ENCODE measurements at places on chromosomes 6 and 20.

DNA sequence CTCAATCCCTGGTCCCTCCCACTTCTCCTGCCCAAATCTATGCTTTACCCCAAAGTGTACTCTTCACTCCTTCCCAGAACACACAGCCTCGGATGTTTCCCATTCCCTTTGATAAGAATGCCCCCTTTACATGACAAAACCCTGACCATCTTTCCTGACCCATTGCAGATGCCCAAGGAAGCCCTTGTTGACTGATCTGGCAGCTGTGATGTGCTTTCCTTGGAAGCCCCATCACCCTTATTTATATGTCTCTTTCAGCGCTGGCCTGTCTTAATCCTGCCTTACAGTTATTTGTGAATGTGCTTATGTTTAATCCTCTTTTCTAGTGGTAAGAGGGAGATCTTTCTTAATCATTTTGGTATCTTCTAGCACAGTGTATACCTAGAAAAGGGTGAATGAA is 523.1 kb downstream of the CD83 start:
- no peak overlapping the region for H3K27ac ChIP-seq
- no peak for DNase-seq
- no peak overlapping the region for H3K4me3 ChIP-seq
- H3K27me3 ChIP-seq: no peaks in the 10 kb centered on the region
- peaks cover 12% of the 10 kb centered on the region for H3K4me1 ChIP-seq

GRCh38 chr20:25230166-25230831 is 17.6 kb upstream of the PYGB start:
- no peaks in the 10 kb centered on the region for H3K27me3 ChIP-seq
- no peaks in the 10 kb centered on the region for H3K36me3 ChIP-seq
- H3K4me3 ChIP-seq: no peak overlapping the region
- no peaks in the 10 kb centered on the region for H3K4me1 ChIP-seq
- no peak overlapping the region for H3K27ac ChIP-seq

DNA sequence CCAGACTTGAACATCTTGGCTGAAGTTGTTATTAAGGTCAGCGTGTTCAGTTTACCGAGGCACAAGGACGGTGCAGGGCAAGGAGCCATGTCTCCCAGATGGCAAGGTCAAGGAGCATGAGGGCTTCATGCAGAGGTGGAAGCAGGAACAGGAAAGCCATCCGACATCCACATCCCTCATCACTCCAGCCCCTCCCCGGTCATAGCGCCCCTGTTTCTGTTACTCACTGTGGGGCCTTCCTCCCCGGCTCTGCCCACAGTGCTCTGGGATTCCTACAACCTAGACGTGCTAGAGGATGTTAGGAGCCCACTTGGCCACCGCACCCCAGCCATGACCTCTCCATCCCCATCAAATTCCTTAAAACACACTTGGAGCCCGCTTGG is 146.7 kb downstream of the TTLL2 start:
- H3K36me3 ChIP-seq: no peaks in the 10 kb centered on the region
- no peak overlapping the region for H3K27ac ChIP-seq
- H3K27me3 ChIP-seq: no peaks in the 10 kb centered on the region
- no peak for DNase-seq

DNA sequence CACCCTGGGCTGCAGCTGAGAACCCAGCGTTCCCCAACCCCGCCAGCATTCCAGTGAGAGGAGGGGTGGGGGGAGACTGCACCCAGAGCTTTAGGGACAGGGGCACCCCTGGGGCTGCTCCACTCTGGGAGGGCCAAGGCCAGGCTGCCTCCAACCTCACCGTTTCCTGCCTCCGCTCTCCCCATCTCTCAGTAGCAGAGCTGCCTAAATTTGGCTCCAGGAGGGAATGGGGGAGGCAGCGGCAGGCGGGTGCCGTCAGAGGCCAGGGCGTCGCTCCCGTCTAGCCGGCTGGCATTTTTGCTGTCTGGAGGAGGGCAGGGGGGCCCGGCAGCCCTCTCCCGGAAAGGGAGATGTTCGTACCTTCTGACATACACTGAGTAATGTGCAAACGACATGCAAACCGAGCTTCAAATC is 46.6 kb downstream of the NOL4L start:
- H3K4me3 ChIP-seq: peak overlapping the region; percentile 30
- DNase-seq: peak; percentile 47
- peak overlapping the region; percentile 95 for H3K27ac ChIP-seq
- H3K4me1 ChIP-seq: peaks cover 84% of the 10 kb centered on the region
- H3K27me3 ChIP-seq: no peaks in the 10 kb centered on the region
- no peaks in the 10 kb centered on the region for H3K36me3 ChIP-seq

- no peak overlapping the region for H3K27ac ChIP-seq
- DNase-seq: no peak
- H3K36me3 ChIP-seq: no peaks in the 10 kb centered on the region
- H3K27me3 ChIP-seq: no peaks in the 10 kb centered on the region
Measured at GRCh38 chr20:5309971-5310370, 6.8 kb downstream of the PROKR2 start.

DNA sequence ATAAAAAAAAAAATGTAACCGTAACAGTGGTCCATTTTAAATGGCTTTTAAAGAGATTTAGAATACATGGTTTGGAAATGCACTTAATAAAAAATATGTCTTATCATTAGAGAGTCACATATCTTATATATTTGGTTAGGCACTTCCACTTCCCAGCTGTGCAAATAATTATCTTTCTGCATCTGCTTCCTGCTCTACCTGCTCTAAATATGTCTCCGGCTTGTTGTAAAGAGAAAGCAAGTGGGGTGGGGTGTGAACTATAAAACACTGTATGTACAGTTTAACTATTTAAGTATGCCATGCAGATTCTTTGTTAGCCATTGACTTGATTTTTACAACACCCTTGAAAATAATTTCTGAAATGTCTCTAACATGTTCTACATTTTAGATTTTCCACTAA is 106.3 kb downstream of the NKAIN2 start:
- no peak overlapping the region for H3K27ac ChIP-seq
- no peak overlapping the region for H3K4me3 ChIP-seq
- H3K27me3 ChIP-seq: no peaks in the 10 kb centered on the region
- no peaks in the 10 kb centered on the region for H3K36me3 ChIP-seq

DNA sequence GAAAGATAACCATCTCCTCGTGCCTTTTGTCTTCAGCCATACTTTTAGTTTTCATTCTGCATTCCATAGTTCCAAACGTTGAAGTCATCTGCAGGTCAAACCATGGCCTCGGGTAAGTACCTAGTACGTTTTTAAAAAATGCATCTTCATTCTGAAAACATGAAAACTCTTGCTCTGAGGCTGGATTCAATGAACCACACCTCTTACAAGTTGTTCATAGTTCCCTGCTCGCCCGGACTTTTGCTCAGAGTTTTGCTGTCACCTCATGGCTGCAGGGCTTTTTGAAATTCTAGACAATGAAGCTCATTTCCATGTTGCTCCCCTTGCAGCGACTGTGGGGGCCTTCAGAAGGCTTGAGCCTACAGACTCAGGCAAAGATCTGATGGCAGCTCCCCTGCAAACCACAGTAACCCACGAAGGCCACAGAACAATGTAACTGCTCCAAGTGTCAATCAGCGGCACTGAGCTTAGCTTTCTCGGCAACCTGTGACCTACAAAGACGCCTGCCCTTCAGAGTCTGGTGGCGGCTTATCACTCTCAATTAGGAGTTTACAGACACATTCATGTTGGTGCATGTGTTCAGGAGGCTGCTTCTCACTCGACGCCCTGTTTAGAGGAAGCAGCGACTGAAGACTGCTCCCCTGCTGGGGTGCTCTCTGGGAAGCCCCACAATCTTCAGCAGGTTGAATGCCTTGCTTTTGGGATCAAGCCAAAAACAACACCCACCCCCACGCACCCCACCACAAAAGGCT is 61.2 kb downstream of the FOXC1 start:
- H3K27ac ChIP-seq: no peak overlapping the region
- DNase-seq: no peak
- no peaks in the 10 kb centered on the region for H3K27me3 ChIP-seq

DNA sequence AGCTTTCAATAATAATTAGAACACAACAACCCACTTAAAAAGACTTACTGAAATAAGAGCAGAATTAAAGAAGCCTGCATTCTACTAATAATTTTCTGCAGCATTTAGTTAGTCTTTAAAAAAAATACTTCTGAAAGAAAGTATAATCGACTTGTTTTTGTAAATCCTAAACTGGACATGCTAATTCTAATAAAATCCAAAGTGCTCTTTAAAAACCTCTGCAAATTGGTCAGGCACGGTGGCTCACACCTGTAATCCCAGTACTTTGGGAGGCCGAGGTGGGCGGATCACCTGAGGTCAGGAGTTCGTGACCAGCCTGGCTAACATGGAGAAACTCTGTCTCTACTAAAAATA is 57.5 kb upstream of the ARMH2 start:
- DNase-seq: no peak
- peak overlapping the region; percentile 21 for H3K27ac ChIP-seq
- no peaks in the 10 kb centered on the region for H3K27me3 ChIP-seq
- H3K4me1 ChIP-seq: peaks cover 51% of the 10 kb centered on the region
- H3K4me3 ChIP-seq: no peak overlapping the region
- H3K36me3 ChIP-seq: peaks cover 77% of the 10 kb centered on the region

- peak overlapping the region; percentile 38 for H3K27ac ChIP-seq
- peaks cover 44% of the 10 kb centered on the region for H3K4me1 ChIP-seq
- H3K4me3 ChIP-seq: no peak overlapping the region
- H3K27me3 ChIP-seq: no peaks in the 10 kb centered on the region
- H3K36me3 ChIP-seq: peaks cover 5% of the 10 kb centered on the region
- no peak for DNase-seq
Measured at GRCh38 chr20:50513169-50514034, 3.2 kb downstream of the PTPN1 start.

- DNase-seq: no peak
- H3K4me3 ChIP-seq: no peak overlapping the region
- no peaks in the 10 kb centered on the region for H3K36me3 ChIP-seq
- no peaks in the 10 kb centered on the region for H3K4me1 ChIP-seq
- H3K27me3 ChIP-seq: no peaks in the 10 kb centered on the region
Measured at GRCh38 chr6:126117251-126117650, 130.9 kb downstream of the TRMT11 start.

DNA sequence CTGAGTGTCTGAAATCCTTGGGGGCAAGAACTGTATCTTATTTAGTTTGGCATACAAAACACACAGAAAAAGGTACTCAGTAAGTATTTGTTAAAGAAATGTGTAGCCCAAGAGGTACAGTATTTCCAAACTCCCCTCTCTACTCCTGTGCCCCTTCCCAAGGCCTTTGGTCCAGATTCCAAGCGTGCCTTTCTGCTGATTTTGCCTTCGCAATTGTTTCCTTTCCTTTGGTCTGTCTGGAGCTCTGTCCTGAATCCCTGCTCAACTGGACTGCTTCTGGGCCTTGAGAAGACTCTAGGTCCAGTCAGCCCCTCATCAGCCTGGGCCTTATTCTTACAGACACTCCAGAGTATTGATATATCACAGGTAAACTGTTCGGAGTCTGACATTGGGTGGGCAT is 122.2 kb upstream of the SYNCRIP start:
- no peak for DNase-seq
- no peak overlapping the region for H3K27ac ChIP-seq
- no peaks in the 10 kb centered on the region for H3K36me3 ChIP-seq
- no peaks in the 10 kb centered on the region for H3K4me1 ChIP-seq

GRCh38 chr6:158906926-158907325 is 87.8 kb upstream of the EZR start:
- DNase-seq: no peak
- H3K27me3 ChIP-seq: no peaks in the 10 kb centered on the region
- H3K4me1 ChIP-seq: peaks cover 20% of the 10 kb centered on the region

DNA sequence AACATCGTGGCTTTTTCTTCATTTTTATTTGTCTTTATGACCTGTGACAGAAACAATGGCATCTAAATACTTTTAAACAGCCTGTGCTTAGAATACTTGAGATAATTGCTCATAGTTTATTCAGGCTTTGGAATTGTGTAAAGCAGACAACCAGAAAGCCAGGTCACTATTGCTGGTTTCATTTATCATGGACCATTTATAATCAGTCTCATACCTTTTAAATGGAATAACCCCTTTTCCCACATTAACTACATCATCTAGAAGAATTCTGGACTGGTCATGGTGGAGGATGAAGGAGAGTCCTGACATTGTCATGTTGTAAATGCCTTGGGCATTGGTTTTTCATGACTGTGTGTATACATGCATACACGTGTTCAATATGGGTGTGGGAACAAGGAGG is 661.5 kb downstream of the EPM2A start:
- H3K4me1 ChIP-seq: no peaks in the 10 kb centered on the region
- DNase-seq: no peak
- no peaks in the 10 kb centered on the region for H3K27me3 ChIP-seq
- H3K27ac ChIP-seq: no peak overlapping the region
- H3K4me3 ChIP-seq: no peak overlapping the region
- no peaks in the 10 kb centered on the region for H3K36me3 ChIP-seq

- no peak overlapping the region for H3K4me3 ChIP-seq
- H3K4me1 ChIP-seq: no peaks in the 10 kb centered on the region
- no peak overlapping the region for H3K27ac ChIP-seq
- peaks cover 10% of the 10 kb centered on the region for H3K36me3 ChIP-seq
- H3K27me3 ChIP-seq: no peaks in the 10 kb centered on the region
Measured at GRCh38 chr6:132504757-132505156, 8.2 kb downstream of the STX7 start.

- H3K36me3 ChIP-seq: peaks cover 74% of the 10 kb centered on the region
- no peak for DNase-seq
- no peaks in the 10 kb centered on the region for H3K27me3 ChIP-seq
- H3K4me1 ChIP-seq: no peaks in the 10 kb centered on the region
- H3K27ac ChIP-seq: no peak overlapping the region
Measured at GRCh38 chr6:152221806-152222628, 414.5 kb downstream of the ESR1 start.

- no peaks in the 10 kb centered on the region for H3K4me1 ChIP-seq
- H3K36me3 ChIP-seq: no peaks in the 10 kb centered on the region
- no peak for DNase-seq
- no peak overlapping the region for H3K27ac ChIP-seq
Measured at GRCh38 chr6:78623554-78623953, 243.8 kb upstream of the IRAK1BP1 start.

GRCh38 chr6:146901940-146902816 is 302.0 kb upstream of the STXBP5 start:
- no peaks in the 10 kb centered on the region for H3K27me3 ChIP-seq
- no peaks in the 10 kb centered on the region for H3K36me3 ChIP-seq
- H3K4me1 ChIP-seq: no peaks in the 10 kb centered on the region
- H3K27ac ChIP-seq: no peak overlapping the region

- no peak for DNase-seq
- no peaks in the 10 kb centered on the region for H3K4me1 ChIP-seq
- H3K4me3 ChIP-seq: no peak overlapping the region
- H3K27me3 ChIP-seq: no peaks in the 10 kb centered on the region
- H3K36me3 ChIP-seq: no peaks in the 10 kb centered on the region
- no peak overlapping the region for H3K27ac ChIP-seq
Measured at GRCh38 chr6:104312851-104313250, 546.9 kb downstream of the HACE1 start.
